CD4-positive, alpha-beta T cell treated with Interleukin-15 for 4 hours (primary cell): ENCODE measurements at places on chromosomes 7 and 10.

- no peak for DNase-seq
Observed at GRCh38 chr10:11204351-11204942, 186.8 kb downstream of the CELF2 start.

DNA sequence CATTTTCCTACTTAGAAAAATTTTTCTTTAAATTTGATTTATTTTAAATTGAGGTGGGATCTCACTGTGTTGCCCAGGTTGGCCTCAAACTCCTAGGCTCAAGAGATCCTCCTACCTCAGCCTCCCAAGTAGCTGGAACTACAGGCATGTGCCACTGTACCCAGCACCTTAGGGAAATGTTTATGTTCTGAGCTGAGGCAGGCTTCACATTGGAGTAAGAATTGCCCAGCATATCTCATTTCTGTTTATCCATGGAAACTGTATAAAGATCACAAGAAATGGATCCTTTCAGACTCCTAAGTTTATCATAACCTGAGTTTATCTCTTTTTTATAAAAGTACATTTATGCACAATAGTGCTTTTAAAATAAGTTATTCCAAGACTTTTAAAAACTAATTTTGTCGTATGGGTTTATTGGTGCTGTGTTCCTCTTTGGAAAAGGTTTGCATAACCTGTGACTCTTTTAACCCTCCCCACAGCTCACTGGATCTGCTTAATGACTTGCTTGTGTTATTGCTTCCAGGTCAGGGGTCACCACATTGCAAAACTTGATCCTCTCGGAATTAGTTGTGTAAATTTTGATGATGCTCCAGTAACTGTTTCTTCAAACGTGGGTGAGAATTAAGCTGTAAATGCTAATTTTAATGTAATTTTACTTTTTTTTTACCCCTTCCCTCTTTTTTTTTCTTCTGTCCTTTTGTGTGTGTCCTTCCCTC, 40.7 kb downstream of the OGDH start:
- no peak for DNase-seq

DNA sequence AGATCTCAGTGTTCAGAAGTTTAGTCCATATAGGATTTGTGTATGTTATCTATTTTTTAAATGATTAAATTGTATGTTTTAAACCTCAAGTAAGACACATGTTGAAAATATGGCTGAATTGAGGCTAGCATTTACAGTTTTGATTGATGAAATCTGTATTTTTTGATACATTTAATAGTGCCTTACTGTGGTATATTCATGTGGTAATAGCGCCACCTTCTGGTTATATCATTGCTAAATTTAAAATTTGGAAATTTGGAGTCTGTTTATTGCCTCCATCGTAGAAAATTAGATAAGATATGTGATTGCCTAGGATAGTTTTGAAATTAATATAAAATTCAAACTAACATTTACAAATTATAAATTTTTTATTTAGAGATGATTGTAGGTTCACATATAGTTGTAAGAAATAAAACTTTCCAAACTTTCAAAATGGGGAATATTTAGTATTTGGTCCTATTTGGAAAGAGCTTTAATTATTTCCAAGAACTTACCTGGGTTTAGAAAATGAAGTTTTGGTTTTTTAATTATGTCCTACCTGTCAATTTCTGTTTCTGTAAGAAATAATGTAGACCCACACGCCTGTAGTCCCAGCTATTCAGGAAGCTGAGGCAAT, 19.1 kb upstream of the ARMS2 start:
- peak; percentile 70 for DNase-seq

GRCh38 chr10:49539320-49539885, 482 bp upstream of the ERCC6 start:
- DNase-seq = peak; percentile 24

DNA sequence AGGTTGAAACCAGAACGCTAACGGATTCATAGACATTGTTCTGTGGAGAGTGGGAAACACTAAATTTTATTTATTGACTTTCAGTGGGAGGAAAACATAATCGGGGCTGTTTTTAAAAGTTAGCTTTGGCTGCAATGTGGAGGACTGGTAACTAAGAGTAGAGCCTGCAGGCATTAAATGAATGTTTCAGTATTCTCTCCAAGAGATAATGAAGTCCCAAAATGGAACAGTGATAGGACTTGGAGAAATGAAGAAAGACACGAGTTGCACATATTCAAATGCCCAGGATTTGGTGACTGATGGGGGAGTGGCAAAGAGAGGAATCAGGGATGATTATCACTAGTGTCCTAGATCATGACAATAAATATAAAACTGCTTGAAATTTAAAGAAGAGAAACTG, 359.8 kb upstream of the LRRTM3 start:
- DNase-seq = no peak

- no peak for DNase-seq
Observed at GRCh38 chr7:147937428-147937827, 653.1 kb upstream of the C7orf33 start.

DNA sequence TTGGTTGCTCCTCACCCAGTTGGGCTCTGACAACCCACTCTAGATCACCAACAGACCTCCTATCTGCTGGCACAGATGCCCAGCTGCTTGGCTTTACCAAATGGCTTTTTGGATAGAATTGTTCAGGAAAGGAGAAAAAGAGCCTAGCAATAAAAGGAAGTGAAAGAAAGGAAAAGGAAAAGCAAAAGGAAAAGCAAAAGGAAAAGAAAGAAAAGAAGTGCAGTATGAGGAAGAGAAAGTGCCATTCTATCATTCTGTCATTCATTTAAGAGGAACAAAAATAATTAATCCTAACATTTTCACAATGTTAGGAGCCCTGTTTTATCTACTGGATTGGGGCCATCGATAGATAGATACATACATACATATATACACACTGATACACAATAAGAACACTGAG, 353.6 kb downstream of the THSD7A start:
- no peak for DNase-seq
